CD4-positive, alpha-beta T cell treated with Interleukin-17A for 1 hour (primary cell): ENCODE measurements at places on chromosomes 3 and 15.

DNA sequence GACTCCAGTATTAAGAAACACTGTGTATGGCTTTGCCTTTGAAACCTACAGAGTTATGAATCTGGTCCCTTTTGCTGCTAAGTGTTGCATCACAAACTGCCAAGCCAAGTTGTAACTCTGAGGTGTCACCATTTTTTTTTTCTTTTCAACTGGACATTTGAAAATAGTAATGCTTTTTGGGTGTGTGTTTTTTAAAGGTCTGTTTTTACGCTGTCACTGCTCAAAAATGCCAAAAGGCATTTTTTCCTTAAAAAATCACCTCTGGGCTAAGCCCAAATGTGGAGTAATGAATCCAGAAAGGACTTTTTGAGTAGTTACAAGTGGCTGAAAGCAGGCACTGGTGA is 9.5 kb downstream of the SMAD3 start:
- no peak for DNase-seq

- DNase-seq: no peak
These were observed 138.1 kb upstream of the RAP2B start for GRCh38 chr3:153023896-153024295.

DNA sequence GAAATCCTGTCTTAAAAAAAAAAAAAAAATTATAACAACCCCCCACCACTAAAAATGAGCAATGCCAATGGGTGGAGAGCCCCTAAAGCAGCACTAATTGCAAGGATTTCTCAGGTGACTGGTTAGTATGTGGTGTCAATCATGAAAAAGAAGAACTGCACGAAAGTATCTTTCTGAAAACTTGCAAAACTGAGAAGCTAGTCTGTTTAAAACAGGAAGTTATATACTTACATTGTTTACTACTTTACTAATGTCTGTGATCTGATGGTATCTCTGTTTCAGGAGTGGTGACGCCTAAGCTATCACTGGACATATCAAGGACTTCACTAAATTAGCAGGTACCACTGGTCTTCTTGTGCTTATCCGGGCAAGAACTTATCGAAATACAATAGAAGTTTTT is at the start of gene CCR3:
Gene CCR3, plus strand, starts transcription at position 341 of the 400 bp plus-strand sequence. CDS start 22,699 bp downstream, outside the sequence.
- DNase-seq: no peak

- DNase-seq: no peak
These were observed 107.0 kb downstream of the IQSEC1 start for GRCh38 chr3:12965999-12966846.

- no peak for DNase-seq
These were observed 74.7 kb downstream of the NPTN start for GRCh38 chr15:73558529-73558928.

GRCh38 chr3:113754494-113755159 is 7.8 kb downstream of the ATP6V1A start:
- no peak for DNase-seq
